ENCODE measurements at places on chromosomes 1 and 21. TPM values are rescaled to one million over a fixed set of nuclear protein-coding genes. Genes with fewer than 3 reads are reported as not detected.

Gene ISG15
- total RNA-seq = 23.1 TPM

Gene ADAMTSL4
- 6.9 TPM for total RNA-seq

Gene C1QB
- total RNA-seq = not detected

Gene OR2AK2
- not detected for total RNA-seq

Gene GJA9
- not detected for total RNA-seq

Gene SLC2A5
- 0.77 TPM for total RNA-seq

Gene LCE1C
- total RNA-seq = not detected

Gene TENT5C
- total RNA-seq = 0.10 TPM

Gene ODF2L
- total RNA-seq = 9.2 TPM

Gene TSPAN1
- total RNA-seq = 3.0 TPM

Gene DNASE2B
- total RNA-seq = not detected

Gene RCSD1
- 0.08 TPM for total RNA-seq

Gene DENND2C
- 0.40 TPM for total RNA-seq

Gene SMIM12
- total RNA-seq = 61.4 TPM

Data from A549 treated with AZD2906 at 1 μM for 4 hours (cell line).